Stimulated activated naive CD4-positive, alpha-beta T cell treated with Interleukin-2 at 50 U/mL for 16 hours (primary cell): ENCODE measurements at places on chromosomes 6 and 20.

- no peak for DNase-seq
Measured at GRCh38 chr6:39558591-39559190, 166.5 kb downstream of the KIF6 start.

DNA sequence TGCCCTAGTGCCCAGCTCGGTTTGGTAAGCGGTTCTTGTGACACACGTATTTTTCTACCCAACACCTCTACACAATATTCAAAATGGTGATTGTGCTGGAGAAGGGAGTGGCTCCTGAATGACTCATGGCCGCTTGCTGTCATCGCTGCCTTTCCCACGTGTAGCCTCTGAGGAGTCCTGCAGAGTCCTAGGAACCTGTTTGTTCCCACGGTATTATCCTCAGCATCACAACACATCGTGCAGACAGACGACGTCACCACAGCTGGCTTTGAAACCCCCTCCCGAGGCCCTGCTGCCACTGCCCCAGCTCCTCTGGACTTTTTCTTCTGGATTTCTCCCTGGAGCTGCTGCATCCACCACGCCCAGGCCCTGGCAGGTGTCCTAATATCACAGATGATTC is 353.5 kb downstream of the SMOC2 start:
- no peak for DNase-seq

DNA sequence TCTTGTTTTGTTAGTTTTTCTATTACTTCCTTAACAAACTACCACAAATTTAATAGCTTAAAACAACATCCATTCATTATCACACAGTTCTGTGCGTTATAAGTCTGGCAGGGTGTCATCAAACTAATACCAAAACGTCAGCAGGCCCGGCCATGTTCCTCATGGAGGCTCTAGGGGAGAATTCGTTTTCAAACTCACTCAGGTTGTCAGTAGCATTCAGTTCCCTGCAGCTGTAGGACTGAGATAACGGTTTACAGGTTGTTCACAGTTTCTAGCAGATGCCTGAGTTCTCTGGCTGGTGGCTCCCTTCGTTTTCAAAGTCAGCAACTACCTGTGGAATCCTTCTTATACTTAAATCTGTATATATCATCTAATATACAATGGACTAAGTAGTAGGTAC is 72.5 kb upstream of the PRSS16 start:
- no peak for DNase-seq

DNA sequence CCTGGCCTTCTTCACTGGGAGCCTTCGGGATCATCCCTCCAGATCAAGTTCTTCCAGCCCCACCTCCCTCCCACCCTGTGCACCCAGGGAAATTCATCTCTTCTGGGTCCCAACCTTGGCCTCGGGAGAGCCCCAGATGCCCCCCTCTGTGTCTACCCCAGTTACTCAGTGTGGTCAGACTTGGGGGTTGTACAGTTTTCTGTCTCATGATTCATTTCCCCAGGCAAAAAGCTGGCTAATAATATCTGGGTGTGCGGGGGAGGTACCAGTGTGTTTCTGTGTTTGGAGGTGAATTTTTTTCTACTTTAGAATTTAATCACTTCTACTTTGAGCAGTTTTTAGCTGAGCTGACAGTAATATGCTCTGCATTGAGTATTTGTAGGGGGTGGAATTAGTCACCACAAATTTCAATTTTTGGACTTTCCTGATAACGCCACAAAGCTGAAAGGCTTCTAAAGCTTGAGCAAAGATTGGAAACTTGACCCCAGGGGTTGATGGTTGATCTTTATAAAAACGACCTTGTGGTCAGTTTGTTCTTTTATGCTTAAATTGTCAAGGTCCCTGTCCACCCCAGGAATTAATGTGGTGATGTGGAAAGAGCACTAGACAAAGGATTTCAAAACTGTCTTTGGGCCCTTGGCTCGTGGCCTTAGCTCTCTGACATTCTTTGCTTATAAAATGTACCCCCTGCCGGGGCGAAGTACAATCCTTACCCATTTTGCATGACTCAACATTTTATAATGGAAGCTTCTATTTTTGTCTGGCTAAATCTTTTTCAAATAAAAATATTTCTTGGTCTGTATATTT is 284.7 kb upstream of the TAB2 start:
- peak; percentile 77 for DNase-seq

DNA sequence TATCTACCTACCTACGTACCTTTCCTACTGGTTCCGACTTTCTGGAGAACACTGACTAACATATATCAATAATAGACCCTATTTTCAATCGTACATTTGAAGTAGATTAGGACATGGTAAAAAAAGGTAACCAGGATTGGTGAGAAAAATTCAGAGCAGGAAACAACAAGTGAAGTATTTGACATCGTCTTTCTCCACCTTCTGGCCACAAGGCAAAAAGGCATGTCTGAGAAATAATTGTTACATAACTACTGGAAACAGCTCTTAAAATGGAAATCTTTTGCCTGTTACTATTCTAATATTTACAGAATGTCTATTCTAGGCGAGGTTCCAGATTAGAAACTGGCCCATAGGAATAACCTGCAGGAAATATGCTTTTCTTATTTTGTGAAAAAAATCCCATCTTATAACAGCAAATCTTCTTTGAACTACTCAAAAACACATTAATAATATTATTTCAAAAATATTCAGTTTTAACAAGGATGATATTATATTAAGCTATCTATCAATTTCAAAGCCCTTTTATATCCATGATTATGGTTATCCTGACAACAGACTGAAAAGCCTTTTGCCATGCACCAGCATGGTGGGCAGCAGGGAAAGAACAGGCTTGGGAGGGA is 80.8 kb downstream of the RCAN2 start:
- DNase-seq: no peak

DNA sequence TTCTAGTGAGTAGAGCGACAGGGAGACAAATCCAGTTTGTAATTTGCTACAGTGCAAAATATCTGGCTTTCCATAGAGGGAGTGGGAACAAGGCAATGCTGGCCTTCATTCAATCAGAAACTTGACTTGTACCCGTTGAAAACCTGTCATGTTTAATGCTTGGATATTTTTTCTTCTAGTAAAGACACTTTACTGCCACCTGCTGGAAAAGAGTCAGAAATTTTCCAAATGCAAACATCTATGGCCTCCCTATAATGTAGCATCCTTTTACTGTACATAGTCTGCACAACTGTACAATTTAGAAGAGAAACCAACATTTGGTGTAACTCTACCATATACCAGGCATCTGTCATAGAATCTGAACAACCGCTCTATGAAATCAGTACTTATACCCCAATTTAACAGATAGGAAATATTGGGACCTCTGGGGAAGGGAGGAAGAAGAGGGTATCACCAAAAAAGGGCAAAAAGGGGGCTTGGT is 16.7 kb upstream of the TBC1D20 start:
- no peak for DNase-seq

DNA sequence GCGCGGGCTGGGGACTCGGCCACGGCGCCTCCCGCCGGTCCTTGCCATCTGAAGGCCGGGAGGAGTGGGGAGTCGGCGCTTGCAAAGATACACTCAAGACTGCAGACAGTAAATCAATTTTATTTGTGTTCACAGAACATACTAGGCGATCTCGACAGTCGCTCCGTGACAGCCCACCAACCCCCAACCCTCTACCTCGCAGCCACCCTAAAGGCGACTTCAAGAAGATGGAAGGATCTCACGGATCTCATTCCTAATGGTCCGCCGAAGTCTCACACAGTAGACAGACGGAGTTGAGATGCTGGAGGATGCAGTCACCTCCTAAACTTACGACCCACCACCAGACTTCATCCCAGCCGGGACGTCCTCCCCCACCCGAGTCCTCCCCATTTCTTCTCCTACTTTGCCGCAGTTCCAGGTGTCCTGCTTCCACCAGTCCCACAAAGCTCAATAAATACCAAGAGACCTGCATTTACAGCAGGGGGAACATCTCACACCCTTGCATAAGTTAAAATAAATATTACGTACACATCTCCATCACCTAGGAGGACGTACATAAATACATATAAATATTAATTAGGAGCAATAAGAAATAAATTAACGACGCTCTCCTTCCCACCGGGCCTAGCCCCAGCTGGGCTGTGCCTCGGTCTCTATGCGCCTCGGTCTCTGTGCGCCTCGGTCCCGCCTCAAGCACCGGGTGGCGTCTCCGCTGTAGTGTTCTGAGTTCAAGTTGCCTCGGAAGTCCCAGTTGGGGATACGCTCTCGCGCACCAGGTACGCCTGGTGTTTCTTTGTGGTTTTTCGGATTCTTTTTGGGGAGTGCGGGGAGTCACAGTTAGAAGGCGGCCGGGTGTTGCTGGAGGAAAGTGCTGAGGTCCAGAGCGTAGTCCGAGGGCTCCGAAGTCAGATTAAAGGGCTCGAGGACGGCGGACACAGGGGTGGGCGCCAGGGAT is 889 bp upstream of the FLOT1 start:
- peak; percentile 33 for DNase-seq

GRCh38 chr6:12865671-12866181 is 149.2 kb downstream of the PHACTR1 start:
- DNase-seq: no peak

DNA sequence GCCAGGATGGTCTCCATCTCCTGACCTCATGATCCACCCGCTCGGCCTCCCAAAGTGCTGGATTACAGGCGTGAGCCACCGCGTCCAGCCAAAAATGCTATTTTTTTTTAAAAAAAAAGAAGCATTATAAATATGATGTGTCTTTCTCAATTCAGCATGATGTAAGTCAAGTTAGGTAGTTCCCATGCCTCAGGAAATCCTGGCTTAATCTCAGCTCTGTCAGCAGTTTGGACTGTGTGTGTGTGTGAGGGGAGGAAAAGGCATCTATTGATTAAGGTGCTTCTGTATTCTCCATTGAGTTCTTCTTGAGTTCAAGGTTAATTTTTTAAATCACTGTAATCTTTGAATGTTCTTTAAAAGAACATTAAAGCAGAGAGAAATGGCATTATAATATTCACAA is 51.5 kb downstream of the GMDS start:
- no peak for DNase-seq

DNA sequence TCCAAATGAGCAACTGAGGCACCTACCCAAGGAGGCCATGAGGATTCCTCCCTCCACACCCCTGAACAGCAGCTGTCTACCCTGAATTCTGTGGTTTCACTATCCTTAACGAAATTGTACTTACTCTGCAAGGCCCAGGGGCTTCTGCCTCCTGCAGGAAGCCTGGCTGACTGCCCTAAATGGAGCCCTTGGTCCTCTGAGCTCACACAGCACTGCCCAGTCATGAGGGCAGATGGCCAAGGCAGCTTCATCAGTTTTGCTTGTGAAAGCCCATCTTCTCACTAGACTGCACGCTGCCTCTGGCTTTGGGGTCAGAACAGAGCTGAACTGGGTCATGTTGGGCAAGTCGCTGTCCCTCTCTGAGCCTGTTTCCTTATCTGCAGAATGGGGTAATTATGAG is 26.4 kb upstream of the SIRPA start:
- DNase-seq: no peak

DNA sequence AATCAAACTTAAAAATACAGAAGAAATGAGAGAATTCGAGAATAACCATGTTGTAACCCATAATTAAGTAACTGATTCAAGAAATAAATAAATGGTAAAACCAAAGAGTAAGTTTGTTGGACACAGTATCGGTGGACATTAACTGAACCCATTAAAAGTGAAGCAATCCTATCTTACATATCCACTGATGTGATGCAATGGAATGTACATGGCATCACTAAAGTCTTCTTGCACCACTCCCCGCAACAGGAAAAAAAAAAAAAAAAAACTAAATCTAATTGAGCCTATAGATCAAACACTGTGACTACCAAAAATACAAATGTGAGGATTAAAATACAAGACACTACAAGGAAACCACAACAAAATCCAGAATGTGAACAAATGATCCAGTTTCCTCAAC is 7.9 kb downstream of the SNX14 start:
- no peak for DNase-seq

DNA sequence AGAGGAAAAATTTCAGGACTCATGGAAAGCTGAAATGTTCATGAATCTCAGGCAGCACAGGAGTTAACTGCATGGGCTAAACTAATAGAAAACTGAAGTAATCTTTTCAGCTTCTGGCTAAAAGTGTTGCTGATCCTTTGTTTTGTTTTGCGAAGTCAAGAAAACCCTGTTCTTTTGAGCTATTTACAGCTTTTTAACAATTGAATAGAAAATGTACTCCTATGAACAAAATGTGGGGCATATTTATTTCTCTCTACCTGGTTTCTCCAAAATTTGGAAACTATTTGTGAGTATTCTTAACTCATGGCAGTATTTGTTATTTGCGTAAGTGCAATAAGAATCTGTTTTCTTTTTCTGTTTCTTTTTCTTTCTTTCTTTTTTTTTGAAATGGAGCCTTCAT is 818.8 kb upstream of the CITED2 start:
- DNase-seq: no peak

GRCh38 chr6:69216127-69216526 is 580.7 kb downstream of the LMBRD1 start:
- no peak for DNase-seq

- no peak for DNase-seq
Measured at GRCh38 chr20:22821081-22821727, 213.9 kb upstream of the SSTR4 start.

- no peak for DNase-seq
Measured at GRCh38 chr6:133360194-133360593, 119.0 kb downstream of the EYA4 start.

DNA sequence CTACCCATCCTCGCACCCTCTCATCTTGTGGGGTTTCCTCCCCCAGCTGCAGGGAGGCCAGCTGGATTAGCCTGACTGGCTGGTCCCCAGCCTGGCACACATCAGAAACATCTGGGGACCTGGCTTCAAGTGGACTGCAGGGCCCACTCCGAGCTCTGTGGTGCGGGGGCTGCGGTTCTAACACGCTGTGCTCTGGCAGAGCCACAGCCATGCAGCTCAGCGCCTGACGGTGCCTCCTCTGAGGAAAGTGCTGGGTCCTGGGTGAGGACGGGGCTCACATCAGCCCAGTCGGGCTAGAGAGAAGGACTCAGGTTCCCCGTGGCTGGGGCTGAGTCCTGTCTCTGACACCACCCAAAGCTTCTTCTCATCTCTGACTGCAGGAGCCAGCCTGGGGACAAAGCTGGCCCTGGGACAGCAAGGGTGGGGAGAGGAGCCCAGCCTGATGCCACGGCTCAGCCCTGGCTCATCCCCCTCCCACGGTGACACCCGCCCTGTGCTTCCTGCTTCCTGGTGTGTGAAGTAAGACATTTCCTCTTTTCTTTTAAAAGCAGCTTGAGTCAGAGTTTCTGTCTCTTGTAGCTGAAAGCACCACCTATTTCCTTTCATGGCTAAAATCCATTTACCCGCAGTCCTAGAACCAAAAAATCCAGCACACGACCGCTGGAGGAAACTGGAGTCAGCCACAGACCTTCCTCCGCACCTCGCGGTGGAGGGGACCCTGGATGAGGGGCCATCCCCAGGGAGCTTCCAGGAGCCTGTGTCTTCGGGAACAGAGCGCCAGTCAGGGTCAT is 127.4 kb upstream of the AFDN start:
- DNase-seq: peak; percentile 54

DNA sequence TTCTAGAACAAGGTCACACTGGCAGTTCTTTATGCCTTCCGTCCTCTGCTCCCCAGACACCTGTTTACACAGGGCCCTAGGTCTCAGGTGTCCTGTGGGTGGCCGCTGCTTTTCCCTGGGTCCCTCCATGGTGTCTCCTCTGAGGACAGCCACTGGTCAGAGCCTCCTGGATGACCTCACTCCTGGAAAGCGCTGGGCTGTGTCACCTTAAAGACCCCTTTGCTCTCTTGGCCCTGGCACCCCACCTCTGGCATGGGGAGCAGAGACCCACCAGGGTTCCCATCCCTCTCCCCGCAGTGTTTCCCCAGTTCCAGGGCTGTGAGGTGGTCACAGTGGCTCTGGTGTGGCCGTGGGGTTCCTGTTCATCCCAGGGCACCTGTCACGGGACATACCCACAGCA is 33.9 kb downstream of the NTSR1 start:
- no peak for DNase-seq

GRCh38 chr20:25340380-25340779 is 50.3 kb downstream of the ABHD12 start:
- DNase-seq: no peak
